Activated CD8-positive, alpha-beta memory T cell treated with anti-CD3 and anti-CD28 coated beads for 36 hours (primary cell): ENCODE measurements at places on chromosomes 6 and 20. TPM values are rescaled to one million over a fixed set of nuclear protein-coding genes. Genes with fewer than 3 reads are reported as not detected.

HLA-DPB1 gene
- 10.9 TPM for total RNA-seq

DNAH8 gene
- 0.04 TPM for total RNA-seq

PLCB1 gene
- total RNA-seq: 9.8 TPM

ARG1 gene
- not detected for total RNA-seq

RNF146 gene
- 18.7 TPM for total RNA-seq

GSTA3 gene
- total RNA-seq: not detected

CBLN4 gene
- not detected for total RNA-seq

TRAPPC3L gene
- not detected for total RNA-seq

BFSP1 gene
- total RNA-seq: 0.38 TPM

EYA2 gene
- not detected for total RNA-seq

AAR2 gene
- 27.8 TPM for total RNA-seq

COL21A1 gene
- not detected for total RNA-seq

FNDC11 gene
- 0.08 TPM for total RNA-seq

AGPAT4 gene
- 2.0 TPM for total RNA-seq
